ENCODE measurements at places on chromosomes 2 and 18. TPM values are rescaled to one million over a fixed set of nuclear protein-coding genes. Genes with fewer than 3 reads are reported as not detected.

GRCh38 chr2:220000080-220000479, 372.6 kb downstream of the SLC4A3 start:
- no peak overlapping the region for H3K27ac ChIP-seq
- no peaks in the 10 kb centered on the region for H3K36me3 ChIP-seq
- H3K4me1 ChIP-seq = peaks cover 32% of the 10 kb centered on the region
- DNase-seq = no peak
- H3K4me3 ChIP-seq = no peak overlapping the region

- H3K27me3 ChIP-seq = no peaks in the 10 kb centered on the region
- H3K27ac ChIP-seq = no peak overlapping the region
- H3K4me1 ChIP-seq = peaks cover 11% of the 10 kb centered on the region
- H3K36me3 ChIP-seq = no peaks in the 10 kb centered on the region
- no peak overlapping the region for H3K4me3 ChIP-seq
Measured at GRCh38 chr18:63686871-63687270, 15.9 kb upstream of the SERPINB11 start.

- peaks cover 9% of the 10 kb centered on the region for H3K4me1 ChIP-seq
- no peak for DNase-seq
- H3K27ac ChIP-seq = no peak overlapping the region
- no peaks in the 10 kb centered on the region for H3K36me3 ChIP-seq
Measured at GRCh38 chr2:37549598-37549997, 121.8 kb downstream of the CDC42EP3 start.

- H3K4me1 ChIP-seq = no peaks in the 10 kb centered on the region
- no peak overlapping the region for H3K4me3 ChIP-seq
- no peaks in the 10 kb centered on the region for H3K27me3 ChIP-seq
- DNase-seq = no peak
Measured at GRCh38 chr2:204897561-204897960, 352.3 kb downstream of the PARD3B start.

DNA sequence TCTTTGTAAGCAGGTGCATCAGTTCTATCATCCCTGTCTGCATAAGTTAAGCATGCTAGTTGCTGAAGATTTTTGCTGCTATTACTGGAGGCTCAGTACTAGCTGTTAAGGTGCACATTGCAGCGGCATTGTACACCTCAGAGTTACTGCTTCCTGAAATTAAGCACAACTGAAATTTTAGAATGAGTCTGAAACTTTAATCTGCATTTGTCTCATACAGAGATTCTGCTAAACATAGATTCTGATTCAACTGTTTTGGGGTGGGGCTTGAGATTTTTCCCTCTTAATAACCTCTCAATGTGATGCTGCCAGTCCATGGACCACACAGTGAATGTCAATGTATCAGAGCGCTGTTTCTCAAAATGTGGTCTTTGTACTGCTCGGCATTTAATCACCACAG, 585.7 kb upstream of the GCFC2 start:
- no peaks in the 10 kb centered on the region for H3K36me3 ChIP-seq
- peaks cover 4% of the 10 kb centered on the region for H3K4me1 ChIP-seq
- no peaks in the 10 kb centered on the region for H3K27me3 ChIP-seq

DNA sequence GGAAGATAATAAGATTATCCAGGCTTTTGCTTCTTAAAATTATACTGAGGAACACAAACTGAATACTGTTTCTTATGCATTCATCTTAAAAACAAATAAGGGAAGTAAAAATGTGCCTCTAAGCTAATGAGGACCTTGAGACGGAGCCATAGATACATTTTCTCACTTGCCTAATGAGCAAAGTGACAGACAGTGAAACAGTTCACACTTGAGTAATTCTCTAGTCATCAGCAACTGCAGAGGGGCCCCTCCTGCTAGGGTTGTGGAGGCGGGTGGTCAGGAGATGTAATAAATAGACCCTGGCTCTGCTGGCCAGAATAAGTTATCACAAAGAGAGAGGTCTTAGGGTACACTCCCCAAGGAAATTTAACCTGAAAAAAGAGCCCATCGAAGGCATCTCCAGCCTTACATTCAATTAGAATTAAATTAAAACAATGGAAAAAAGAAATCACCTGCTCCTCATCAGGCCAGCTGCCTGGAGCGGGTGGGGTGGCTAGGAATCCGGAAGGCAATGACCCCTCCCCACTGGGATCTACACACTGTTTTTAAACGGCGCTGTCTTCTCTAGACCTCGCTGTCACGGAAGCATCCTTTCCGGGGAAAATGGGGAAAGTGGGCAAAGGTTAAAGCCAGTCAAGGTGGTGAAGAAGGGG, 32.6 kb upstream of the INSIG2 start:
- no peak overlapping the region for H3K4me3 ChIP-seq
- no peaks in the 10 kb centered on the region for H3K27me3 ChIP-seq
- H3K27ac ChIP-seq = no peak overlapping the region
- no peak for DNase-seq

GRCh38 chr18:210733-211132, 52.4 kb downstream of the USP14 start:
- no peak overlapping the region for H3K4me3 ChIP-seq
- no peak overlapping the region for H3K27ac ChIP-seq
- H3K4me1 ChIP-seq = no peaks in the 10 kb centered on the region
- no peaks in the 10 kb centered on the region for H3K27me3 ChIP-seq
- H3K36me3 ChIP-seq = peaks cover 66% of the 10 kb centered on the region

DNA sequence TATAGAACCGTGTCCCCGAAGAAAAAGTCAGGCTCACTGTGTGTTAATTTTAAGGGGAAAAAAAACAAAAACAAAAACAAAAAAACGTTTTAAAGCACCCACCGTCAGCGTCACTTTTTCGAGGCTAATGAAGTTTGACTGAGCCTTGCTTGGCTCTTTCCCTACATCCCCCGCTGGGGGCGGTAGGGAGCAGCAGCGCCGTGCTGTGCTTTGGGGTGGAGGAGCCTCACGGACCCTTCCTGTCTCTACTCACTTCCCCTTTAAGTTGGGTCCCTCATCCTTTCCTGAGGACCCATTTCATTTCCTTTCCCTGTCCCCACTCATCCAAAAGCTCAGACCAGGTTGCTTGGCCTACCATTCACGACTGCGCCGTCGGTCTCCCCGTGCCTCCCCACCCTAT, 82.8 kb upstream of the RPL31 start:
- H3K36me3 ChIP-seq = no peaks in the 10 kb centered on the region
- DNase-seq = no peak
- no peak overlapping the region for H3K4me3 ChIP-seq
- no peak overlapping the region for H3K27ac ChIP-seq
- H3K4me1 ChIP-seq = no peaks in the 10 kb centered on the region

GRCh38 chr2:37527361-37527760, 144.1 kb downstream of the CDC42EP3 start:
- H3K4me1 ChIP-seq = peaks cover 18% of the 10 kb centered on the region
- H3K4me3 ChIP-seq = no peak overlapping the region
- H3K27me3 ChIP-seq = no peaks in the 10 kb centered on the region
- no peaks in the 10 kb centered on the region for H3K36me3 ChIP-seq

DNA sequence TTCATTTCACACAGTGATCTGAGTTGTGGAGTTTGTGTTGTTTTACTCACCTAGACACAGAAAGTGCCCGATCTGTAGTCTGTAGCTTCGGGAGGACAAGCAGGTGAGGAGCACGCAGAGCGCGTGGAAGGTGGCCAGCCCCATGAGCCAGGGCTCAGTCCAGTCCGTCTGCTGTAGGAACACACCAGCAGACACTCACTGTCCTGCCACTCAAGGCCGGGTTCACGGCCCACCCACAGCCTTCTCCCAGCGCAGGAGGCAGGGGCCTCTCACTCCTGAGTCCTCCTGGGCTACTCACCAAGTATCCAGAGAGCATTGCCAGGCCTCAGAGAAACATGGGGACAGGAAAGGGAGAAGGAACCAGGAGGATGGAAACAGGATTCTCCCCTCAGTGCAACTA, 1.7 kb downstream of the TMEM18 start:
- no peak for DNase-seq
- peaks cover 8% of the 10 kb centered on the region for H3K4me1 ChIP-seq
- no peaks in the 10 kb centered on the region for H3K36me3 ChIP-seq
- H3K27me3 ChIP-seq = no peaks in the 10 kb centered on the region
- peak overlapping the region; percentile 35 for H3K27ac ChIP-seq

DNA sequence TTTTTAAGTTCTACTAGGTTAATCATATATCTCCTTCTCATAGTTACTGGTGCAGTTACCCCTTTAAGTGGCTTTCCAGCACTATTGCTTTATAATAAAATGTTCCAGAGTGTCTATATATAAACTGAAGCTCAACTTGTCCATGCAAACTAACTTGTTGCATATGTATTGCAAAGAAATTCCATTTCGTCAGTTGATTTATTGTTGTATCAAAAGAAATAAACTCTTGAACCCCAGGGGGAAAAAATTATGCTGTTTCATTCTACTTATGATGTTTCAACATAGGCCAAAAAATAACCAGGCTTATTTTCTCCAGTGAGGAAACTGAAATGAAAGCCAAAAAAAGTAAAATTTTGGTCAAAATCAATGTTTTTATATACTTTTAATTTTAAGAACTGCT, 491.9 kb downstream of the NR4A2 start:
- H3K36me3 ChIP-seq = no peaks in the 10 kb centered on the region
- H3K4me3 ChIP-seq = no peak overlapping the region
- no peak overlapping the region for H3K27ac ChIP-seq
- no peak for DNase-seq
- no peaks in the 10 kb centered on the region for H3K4me1 ChIP-seq

DNA sequence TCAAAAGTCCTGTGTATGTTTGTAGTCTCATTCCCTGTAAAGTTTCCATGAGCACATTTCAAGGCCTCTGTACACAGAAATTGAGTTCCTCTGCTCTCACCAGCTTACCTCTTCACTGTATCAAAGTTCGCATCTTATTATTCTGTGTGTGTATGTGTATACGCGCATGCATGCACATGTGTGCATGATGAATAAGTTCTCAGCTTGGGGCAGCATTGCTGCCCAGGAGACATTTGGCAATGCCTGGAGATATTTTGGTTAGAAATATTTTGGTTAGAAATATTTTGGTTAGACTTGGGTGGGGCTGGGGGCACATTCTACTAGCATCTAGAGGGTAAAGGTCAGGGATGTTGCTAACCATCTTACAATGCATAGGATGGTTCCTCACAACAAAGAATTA, 23.4 kb downstream of the TCF7L1 start:
- no peak overlapping the region for H3K27ac ChIP-seq
- H3K4me1 ChIP-seq = peaks cover 24% of the 10 kb centered on the region
- no peak overlapping the region for H3K4me3 ChIP-seq
- H3K36me3 ChIP-seq = no peaks in the 10 kb centered on the region
- H3K27me3 ChIP-seq = no peaks in the 10 kb centered on the region

GRCh38 chr18:49137093-49137492, 186.3 kb upstream of the SMAD7 start:
- no peaks in the 10 kb centered on the region for H3K27me3 ChIP-seq
- H3K36me3 ChIP-seq = no peaks in the 10 kb centered on the region

ASAP2 gene
- total RNA-seq = 45.1 TPM

PTPRN gene
- total RNA-seq = not detected

TWIST2 gene
- not detected for total RNA-seq

CD8A gene
- not detected for total RNA-seq
